Tibial nerve (tissue), 4 donors: ENCODE measurements at places on chromosomes 7 and 10. TPM values are rescaled to one million over a fixed set of nuclear protein-coding genes. Genes with fewer than 3 reads are reported as not detected.

Gene LIPJ
- total RNA-seq, result under 0.01 TPM

DNA sequence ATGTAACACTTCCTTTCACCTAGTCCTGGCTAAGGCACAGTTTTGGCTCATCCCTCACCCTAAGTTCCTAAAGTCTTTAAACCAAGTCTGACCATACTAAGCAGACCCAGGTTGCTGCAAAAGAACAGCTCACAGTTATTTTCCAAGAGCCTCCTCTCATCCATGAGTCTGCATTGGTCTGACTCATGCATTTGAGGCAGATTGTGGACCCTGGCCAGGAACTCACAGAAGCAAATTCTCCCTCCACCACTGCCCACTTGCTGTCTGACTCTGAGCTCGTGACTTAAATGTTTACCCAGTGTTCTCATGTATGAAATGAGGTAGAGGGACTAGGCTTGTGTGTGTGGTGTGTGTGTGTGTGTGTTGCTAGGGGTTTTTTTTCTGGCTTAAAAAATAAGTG lies 1272.8 kb downstream of the TYW1 start:
- DNase-seq, result no peak

Gene IRF5
- total RNA-seq, result 7.8 TPM

GRCh38 chr10:48507933-48508790 lies 96.7 kb downstream of the ARHGAP22 start:
- peak; percentile 26 for DNase-seq

- DNase-seq, result no peak
These were observed 11.0 kb upstream of the TLL2 start for GRCh38 chr10:96524741-96525140.

DNA sequence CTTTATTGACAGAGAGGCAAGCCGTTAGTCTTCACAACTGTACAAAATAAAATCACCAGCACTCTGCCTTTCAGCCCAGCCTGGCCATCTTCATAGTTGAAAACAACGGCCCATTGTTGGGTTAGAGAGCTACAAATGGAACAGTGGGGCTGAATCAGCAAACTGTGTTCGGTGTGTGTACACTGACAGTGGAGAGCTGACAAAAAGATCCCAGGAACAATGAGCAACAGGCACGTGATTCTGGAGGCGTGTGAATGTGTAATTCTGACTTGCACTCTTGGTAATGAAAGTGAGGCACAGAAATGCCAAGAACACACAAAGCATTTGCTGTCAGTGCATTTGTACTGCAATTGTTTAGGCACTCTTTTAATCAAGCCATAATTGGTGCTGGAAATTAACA lies 303.7 kb downstream of the WDR11 start:
- no peak for DNase-seq

DNA sequence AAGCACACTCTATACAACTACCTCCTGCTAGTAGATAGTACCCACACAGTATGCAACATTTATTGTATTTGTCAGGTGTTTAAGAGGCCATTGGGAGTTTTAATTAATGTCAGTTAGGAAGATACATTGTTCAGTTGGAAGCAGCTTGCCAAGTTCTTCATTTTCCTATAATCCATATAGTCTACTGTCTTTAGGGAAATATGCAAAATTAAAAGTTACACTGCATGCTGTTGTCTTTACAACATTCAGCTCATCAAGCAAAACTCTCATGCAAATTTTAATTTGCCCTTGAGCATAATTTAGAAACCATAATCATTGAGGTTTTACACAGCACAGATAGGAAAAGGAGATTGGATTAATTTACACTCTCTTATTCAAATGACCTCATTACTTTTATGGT lies 17.4 kb downstream of the FOXP2 start:
- no peak for DNase-seq

DNA sequence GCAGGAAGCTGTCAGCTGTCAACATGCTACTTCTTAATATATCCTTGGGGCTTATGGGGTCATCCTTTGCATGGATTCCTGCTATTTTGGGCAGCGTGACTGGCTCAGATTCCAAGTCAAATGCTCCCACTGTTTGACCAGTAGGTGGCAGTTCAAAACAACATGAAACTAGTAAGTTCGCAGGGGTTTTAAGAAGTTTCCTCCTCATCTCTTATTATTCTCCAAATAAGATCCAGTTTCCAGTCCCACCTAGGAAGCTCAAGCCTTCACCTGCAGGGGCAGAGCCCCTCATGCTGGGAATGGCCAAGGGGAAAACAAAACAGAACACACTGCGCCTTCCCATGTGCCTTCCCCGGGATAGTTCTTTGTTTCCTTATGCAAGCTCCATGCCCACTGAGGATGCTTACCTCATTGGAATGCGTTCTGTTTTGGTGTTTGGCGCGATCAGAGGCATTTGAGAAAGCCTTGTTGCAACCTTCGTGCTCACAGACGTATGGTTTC lies 259.8 kb downstream of the GLI3 start:
- peak; percentile 36 for DNase-seq
